Activated T-cell treated with anti-CD3 and anti-CD28 coated beads for 1 hour (primary cell): ENCODE measurements at places on chromosomes 4 and X.

- peak; percentile 35 for DNase-seq
Observed at GRCh38 chr4:140094438-140095420, 59.3 kb downstream of the MAML3 start.

DNA sequence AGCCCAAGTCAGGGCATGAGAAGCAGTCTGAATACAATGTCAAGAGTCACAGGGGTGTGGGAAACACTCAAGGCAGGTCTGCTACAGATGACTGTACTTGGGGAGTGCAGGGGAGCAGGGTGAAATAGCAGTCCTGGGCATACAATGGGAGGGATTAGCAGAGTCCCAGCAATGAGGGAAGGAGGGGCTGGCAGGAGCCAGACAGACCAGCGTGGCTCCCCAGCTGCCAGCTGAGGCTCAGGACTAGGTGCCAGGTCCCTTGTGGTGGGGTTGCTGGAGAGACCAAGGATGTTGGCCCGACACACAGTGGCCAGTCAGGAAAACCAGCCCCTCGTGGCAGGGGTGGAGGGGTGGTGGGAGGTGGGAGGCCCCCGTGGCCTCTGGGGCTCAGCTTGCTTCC lies 86.6 kb downstream of the RTL5 start:
- DNase-seq, result no peak

DNA sequence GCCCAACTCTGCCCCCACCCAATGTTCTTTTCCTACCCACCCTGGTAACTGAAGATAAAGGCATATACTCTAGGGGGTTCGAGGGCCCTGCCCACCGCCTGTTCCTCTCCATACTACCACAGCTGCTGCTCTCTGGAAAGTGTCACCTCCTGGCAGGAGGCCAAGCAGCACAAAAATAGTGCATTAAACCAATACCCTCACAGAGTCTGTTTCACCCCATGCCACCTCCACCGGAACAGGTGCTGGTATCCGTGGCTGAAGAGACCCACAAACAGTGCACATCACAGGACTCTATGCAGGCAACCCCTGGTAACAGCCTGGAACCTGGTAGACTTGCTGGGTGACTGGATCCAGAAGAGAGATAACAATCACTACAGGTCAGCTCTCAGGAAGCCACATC lies 85.1 kb upstream of the CTSO start:
- DNase-seq, result no peak

DNA sequence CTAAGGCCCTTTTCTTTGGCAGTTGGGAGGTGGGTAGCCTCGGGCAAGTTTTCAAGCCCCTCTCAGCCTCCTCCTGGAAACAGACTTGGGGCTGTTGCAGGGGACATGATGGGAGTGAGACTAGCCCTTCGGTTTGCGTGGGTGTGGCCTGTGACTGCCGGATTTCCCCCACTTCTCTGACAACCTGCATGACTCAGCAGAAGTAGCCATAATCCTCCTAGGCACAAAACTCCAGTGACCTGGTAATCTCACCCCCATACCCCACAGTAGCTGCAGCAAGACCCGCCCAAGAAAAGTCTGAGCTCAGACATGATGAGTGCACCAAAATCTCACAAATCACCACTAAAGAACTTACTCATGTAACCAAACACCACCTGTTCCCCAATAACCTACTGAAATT lies 433.7 kb upstream of the AMOT start:
- DNase-seq, result no peak

DNA sequence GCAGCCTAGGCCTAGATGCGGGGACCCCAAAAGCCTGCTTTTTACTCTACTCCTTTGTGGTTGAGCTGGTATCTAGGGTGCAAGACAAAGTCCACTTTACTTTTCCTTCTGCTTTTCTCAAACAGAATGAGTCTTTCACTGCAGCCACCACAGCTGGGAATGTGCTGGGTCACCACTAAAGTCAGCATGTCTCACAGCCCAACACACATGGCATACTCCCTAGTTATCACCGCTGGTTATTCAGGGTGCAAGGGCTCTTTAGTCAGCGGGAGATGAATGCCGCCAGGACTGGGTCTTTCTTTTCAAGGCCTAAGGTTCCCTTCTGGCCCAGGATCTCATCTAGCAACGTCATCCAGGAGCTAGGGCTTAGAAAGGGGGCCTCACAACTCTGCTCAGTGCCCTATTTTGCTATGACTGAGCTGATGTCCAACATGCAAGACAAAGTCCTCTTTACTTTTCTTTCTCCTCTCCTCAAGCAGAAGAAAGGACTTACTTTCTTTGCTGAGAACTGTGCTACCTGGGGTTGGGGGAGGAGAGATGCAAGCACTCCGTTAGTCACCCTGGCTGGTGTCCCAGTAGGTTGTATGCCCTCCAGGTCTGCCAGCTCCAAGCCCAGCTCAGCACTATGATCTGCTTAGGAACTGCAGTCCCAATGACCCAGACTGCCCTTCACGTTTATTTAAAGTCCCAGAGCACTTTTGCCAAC lies 22.9 kb upstream of the STPG2 start:
- no peak for DNase-seq

GRCh38 chr4:10877076-10877475 lies 192.5 kb upstream of the CLNK start:
- no peak for DNase-seq
